Activated CD4-positive, alpha-beta T cell treated with anti-CD3 and anti-CD28 coated beads for 36 hours (primary cell): ENCODE measurements at places on chromosomes 7 and 10. TPM values are rescaled to one million over a fixed set of nuclear protein-coding genes. Genes with fewer than 3 reads are reported as not detected.

EGR2 gene
- total RNA-seq = 46.0 TPM

TMEM225B gene
- 0.58 TPM for total RNA-seq

SPDYE1 gene
- not detected for total RNA-seq

SEMA3A gene
- 1.6 TPM for total RNA-seq

GPR85 gene
- not detected for total RNA-seq

CCDC7 gene
- total RNA-seq = 9.0 TPM

PCGF5 gene
- total RNA-seq = 36.5 TPM

ACTL6B gene
- not detected for total RNA-seq

UBTD1 gene
- 1.5 TPM for total RNA-seq

UCMA gene
- not detected for total RNA-seq

ANKRD61 gene
- 0.32 TPM for total RNA-seq

POLR2J2 gene
- total RNA-seq = 38.2 TPM

IQCE gene
- total RNA-seq = 8.4 TPM

LOXL4 gene
- total RNA-seq = not detected

STEAP1 gene
- total RNA-seq = 0.69 TPM

PGAM2 gene
- total RNA-seq = not detected

PPP1R17 gene
- total RNA-seq = not detected

MALRD1 gene
- total RNA-seq = not detected

HOXA5 gene
- total RNA-seq = not detected

PCDH15 gene
- not detected for total RNA-seq

LIPN gene
- not detected for total RNA-seq

LBX1 gene
- not detected for total RNA-seq

ZMIZ2 gene
- total RNA-seq = 106 TPM

- DNase-seq = no peak
These were observed 34.6 kb downstream of the KCNMA1 start for GRCh38 chr10:77602913-77603533.

GRCh38 chr10:101762736-101763135 lies 13.2 kb downstream of the FGF8 start:
- DNase-seq = no peak

- no peak for DNase-seq
These were observed 381.6 kb downstream of the SUGCT start for GRCh38 chr7:40516376-40516775.

GRCh38 chr7:13897819-13898218 lies 91.6 kb downstream of the ETV1 start:
- DNase-seq = no peak

DNA sequence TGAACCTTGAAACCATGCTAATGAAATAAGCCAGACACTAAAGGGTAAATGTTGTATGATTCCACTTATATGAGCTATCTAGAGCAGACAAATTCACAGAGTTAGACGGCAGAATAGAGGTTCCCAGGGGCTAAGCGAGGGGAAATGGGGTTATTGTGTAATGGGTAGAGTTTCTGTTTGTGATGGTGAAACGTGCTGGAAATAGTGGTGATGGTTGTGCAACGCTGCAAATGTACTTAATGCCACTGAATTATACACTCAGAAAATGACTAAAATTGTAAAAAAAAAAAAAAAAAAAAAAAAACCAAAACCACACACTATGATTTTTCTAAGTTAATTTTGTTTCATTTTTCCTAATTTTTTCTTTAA lies 30.0 kb downstream of the SFXN4 start:
- DNase-seq = peak; percentile 46

- DNase-seq = no peak
These were observed 8.4 kb upstream of the SNX13 start for GRCh38 chr7:17948526-17949238.

DNA sequence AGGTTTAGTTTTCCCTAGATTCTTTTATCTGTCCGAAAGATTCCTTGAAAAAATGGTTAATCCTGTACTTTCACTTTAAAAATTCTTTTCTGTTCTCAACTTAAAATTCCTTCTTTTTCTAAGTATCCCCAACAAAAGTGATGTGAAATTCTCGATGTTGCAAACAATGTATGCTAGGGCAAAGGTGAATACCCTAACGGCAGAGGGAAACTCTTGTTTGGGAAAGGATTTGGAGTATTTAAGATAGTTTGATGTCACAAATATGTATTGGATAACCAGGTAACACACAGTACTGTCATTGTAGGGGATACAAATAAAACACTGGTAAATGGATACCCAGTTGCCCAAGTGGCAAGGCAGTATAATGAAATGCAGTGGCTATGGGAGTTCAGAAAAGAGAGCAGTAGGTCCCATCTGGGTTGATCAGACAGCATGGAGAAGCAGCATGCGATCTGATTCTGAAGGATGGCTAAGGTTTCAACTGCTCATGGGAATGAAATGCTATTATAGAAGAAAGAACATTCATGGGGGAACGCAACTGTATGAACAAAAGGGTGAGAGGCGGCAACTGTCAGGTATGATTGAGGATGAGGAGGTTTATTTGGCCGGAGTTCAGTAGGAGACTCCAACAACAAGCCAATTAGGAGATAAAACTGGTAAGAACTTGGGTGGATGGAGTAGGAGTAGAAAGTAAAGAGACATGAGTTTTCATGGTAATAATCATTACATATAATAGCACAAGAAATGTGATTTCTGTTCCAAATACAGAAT lies 3.2 kb upstream of the EPC1 start:
- no peak for DNase-seq

GRCh38 chr7:137166363-137166762 lies 177.2 kb downstream of the PTN start:
- DNase-seq = no peak

DNA sequence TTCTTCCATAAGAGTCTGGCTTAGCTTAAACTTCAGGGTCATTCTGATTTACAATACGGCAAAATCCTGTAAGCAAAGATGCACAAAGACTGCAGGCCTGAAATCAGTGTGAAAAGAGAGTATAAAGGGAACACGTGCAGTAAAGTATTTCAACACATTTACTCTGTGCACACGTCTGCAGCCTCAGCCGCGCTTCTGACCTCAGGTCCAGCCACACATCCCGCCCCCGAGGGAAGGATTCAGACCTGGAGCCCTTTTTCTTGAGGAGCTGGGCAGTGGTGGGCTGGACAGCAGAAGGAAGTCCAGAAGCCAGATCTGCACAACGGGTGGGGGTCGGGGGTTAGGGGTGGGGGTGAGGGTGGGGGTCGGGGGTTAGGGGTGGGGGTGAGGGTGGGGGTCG lies 58.9 kb upstream of the FAM20C start:
- no peak for DNase-seq

- DNase-seq = no peak
These were observed 113.3 kb downstream of the DOCK4 start for GRCh38 chr7:112092709-112093395.

DNA sequence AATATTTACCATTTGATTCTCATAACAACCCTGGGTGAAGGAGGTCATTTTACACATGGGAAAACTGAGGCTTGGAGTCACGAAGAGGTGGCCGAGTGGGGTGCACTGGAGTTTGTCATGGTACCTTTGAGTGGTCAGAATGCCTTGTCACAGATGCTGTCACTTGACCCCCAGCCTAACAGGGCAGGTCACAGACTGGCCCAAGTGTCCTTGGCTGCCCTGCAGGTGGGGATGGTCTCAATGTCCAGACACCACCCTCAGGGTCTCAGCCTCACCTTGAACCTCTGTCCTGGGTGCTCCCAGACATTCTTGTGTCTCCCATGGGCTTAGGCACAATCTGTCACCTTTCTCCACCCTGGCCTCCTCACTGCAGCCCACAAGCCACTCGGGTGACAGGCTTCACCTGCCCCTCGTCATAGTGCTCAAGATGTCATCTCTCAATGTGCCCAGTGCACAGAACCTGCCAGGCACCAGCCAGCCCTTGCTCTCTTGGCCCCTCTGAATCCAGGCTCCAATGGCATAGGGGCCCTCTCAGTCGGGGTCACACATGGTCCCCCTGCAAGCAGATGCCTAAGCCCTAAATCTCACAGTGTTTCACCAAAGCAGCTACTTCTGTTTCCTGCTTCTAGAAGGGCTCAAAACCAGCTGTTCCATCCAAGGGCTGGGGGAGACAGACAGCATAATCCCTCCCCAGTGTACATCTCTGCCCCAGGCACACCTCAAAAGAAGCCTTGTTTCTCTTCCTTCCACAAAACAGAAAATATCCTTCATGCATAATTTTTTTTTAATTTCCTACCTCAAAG lies 76.8 kb upstream of the NANOS1 start:
- DNase-seq = no peak

DNA sequence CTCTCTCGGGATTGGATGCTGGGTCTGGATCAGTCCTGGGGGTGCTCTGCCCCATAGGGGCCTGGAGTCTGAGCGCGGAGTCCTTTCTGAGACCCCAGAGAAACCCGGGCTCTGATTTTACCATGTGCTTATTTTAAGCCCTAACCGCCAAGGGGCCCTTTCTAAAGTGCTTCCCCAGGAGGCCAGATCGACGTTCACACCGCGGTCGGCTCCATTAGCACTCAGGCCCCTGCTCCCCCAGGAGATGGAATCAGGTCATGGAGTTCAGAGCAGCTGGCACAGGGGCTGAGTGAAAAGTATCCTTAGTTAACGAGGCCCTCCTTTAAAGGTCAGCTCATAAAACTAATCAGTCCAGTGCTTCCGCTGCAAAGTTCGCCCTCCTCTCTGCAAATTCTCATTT lies 159.4 kb upstream of the COBL start:
- no peak for DNase-seq

GRCh38 chr7:155885167-155886155 lies 73.2 kb upstream of the SHH start:
- no peak for DNase-seq

DNA sequence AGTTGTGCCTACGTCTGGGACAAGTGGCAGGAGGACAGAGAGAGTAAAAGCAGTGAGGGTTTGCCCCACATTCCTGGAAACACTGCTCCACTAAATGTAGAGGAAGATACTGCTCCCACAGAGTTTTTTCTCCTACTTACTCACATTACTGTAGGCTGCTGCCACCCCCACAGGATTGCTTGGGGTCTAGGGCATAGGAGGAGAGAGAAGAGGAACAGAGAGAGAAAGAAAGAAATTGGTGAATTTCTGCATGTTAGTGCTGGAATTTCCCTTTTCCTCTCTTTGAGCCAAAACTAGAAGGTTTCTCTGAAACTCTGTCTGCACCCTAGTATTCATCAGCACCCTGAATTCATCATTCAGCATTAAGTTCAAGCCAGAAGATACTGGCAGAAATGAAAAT lies 397.9 kb downstream of the INHBA start:
- no peak for DNase-seq

- DNase-seq = no peak
These were observed 96.0 kb upstream of the JCAD start for GRCh38 chr10:30155401-30155800.

DNA sequence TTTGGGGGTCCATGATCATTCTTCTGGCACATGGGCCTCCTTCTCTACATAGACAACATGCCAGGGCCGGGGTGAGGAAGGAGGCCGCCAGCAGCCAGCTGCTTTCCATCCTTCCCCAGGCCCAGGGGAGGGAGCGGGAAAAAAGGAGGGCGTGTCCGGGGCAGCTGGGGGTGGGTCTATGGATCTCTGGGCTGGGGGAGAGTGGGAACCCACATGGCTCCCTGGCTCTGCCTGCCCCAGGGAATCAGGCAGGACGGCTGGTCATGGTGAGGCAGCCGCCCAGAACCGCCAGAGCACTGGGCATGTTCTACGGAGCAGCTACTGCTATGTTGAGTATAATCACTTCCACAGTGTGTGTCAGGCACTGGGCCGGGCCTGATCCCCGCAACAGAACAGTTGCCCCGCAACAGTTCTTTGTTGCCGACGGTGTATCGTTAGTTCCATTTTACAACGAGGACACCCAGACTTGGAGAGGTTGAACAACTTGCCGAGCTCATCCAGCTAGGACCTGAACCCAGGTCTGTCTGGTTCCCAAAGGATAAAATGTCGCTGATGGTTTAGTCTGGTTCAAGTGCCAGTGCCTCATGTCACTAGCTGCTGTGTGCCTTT lies 6.4 kb upstream of the IRF5 start:
- DNase-seq = no peak

DNA sequence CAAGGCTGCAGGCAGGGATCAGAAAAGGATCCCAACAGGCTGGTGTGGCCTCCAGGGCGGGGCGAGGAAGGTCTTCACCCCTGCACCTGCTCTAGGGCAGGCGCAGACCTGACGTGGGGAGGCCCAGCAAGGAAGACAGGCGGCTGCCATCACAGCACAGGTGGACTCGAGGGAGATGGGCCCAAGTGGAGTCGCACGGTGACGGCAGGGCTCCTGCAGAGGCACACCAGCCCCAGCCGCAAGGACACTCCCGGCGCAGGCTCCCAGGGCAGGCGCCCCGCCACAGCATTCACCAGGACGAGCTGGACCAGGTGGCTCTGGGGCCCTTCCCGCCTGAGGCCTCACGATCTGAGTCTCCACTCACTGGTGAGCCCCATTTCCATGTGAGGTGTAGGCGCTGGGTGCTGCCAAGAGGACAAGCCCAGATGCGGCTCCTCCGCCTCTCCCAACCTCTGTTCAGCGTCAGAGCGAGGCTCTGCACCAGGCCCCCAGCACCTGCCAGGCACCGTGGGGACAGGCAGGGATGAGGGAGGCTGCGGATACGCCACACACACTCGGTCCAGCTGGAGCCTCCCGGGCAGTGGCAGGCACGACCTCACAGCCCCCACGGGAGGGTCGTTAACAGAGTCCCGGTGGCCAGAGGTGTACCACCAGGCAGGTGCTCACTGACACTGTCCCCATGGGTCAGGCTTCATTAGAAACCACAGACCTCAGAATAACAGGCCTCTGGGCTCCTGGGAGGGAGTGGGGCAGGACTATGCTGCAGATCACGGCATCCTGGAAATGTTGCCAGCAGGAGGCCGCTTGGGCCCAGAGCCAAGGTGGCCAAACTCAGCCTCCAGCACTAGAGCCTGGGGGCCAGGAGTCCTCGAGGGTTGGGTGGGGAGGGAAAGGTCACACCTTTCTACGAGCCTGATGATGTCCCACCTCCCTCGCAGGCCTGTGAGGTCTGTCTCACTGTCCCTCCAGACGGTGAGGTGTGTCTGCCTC lies 111.6 kb downstream of the MAD1L1 start:
- no peak for DNase-seq

DNA sequence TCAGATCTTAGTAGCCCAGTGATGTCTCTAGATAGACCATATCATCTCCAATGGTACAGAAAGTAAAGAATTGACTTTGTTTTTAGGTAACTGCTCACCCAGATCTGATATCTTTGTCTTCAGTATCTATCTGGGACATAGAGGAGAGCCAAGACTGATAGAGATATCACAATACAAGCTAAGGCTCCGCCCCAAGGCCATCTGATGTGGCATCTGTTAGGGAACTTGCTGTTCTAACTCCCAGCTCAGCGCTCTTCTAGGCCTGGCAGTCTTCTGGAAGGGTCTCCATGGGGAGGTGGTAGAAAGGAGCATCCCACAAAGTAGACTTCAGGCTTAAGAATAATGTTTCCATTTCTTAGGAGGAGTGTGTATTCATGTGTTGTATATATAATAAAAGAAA lies 88.4 kb upstream of the SAMD8 start:
- DNase-seq = no peak

GRCh38 chr7:156163747-156164146 lies 351.5 kb upstream of the SHH start:
- no peak for DNase-seq

DNA sequence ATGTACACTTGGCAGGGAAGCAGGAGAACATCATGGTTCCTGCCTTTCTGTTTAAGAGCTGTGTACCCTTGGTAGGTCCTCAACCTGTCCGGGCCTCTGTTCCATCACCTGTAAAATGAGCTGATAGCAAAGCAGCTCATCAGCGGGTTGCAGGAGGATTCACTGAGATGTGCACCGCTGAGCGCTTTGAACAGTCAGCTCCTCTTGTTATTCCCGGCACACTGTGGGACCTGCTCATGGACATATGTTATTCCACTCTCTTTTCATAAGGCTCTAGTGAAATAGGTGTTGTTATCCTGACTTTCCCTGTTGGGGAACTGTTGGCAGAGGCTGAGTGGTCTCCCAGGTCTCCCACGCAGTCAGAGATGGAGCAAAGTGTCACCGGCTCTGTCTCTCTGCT lies 497.5 kb upstream of the ZMIZ1 start:
- DNase-seq = no peak
